ENCODE measurements at places on chromosomes 13 and 19.

DNA sequence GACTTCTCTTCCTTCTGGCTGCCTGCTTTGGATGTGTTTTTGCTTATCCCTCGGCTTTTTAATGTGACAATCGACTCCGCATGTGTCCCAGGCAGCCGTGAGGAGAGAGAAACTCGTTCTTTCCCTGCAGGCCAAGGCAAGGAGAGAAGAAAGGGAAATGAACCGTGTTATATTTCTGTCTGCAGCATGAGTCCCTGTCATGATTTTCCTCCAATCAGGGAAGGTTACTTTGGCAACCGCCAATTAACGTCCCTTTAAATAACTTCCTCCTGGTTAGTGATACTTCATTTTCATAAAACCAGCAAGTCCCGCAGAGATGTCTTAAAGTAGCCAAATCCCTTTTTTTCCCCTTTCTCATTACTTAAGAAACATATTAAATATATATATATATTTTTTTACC lies 42.6 kb downstream of the RFC3 start:
- no peaks in the 10 kb centered on the region for H3K4me1 ChIP-seq
- no peak overlapping the region for H3K27ac ChIP-seq
- H3K4me3 ChIP-seq: no peak overlapping the region
- peaks cover 10% of the 10 kb centered on the region for H3K36me3 ChIP-seq
- no peaks in the 10 kb centered on the region for H3K27me3 ChIP-seq
- no peak for DNase-seq

- H3K27ac ChIP-seq: no peak overlapping the region
- H3K4me1 ChIP-seq: peaks cover 22% of the 10 kb centered on the region
- peak; percentile 97 for DNase-seq
- H3K4me3 ChIP-seq: no peak overlapping the region
- no peaks in the 10 kb centered on the region for H3K27me3 ChIP-seq
Measured at GRCh38 chr19:17855280-17856152, 4.2 kb upstream of the RPL18A start.

- H3K27me3 ChIP-seq: no peaks in the 10 kb centered on the region
- H3K27ac ChIP-seq: no peak overlapping the region
- peaks cover 23% of the 10 kb centered on the region for H3K36me3 ChIP-seq
- no peak for DNase-seq
- H3K4me3 ChIP-seq: peak overlapping the region; percentile 48
Measured at GRCh38 chr13:52615812-52616211, 26.4 kb upstream of the HNRNPA1L2 start.

GRCh38 chr13:26964278-26965250 lies 204.0 kb upstream of the GPR12 start:
- H3K36me3 ChIP-seq: no peaks in the 10 kb centered on the region
- H3K4me1 ChIP-seq: no peaks in the 10 kb centered on the region
- DNase-seq: no peak
- peaks cover 3% of the 10 kb centered on the region for H3K27me3 ChIP-seq

DNA sequence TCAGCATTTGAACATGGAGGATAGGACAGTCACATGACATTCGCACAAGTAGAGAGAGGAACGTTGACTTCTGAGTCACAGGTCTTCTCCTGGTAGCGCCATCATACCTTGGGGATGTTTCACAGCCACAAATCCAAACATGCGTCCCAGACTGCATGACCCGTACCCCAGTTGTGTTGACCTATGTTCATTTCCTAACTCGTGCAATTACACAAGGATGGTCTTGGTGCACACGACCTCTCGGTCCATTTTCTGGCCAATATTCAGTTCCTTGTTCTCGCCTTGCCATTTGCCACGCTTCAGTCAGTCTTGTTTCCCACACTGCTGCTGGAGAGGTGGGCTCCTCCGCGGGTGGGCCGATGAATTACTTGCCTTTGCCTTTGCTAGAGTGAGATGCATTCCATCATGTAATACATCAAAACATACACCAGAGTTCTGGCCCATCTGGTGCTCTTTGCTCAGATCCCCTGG lies 87.3 kb downstream of the COL4A2 start:
- no peak overlapping the region for H3K27ac ChIP-seq
- no peak overlapping the region for H3K4me3 ChIP-seq
- no peaks in the 10 kb centered on the region for H3K4me1 ChIP-seq
- no peak for DNase-seq
- peaks cover 91% of the 10 kb centered on the region for H3K27me3 ChIP-seq
- no peaks in the 10 kb centered on the region for H3K36me3 ChIP-seq

All from activated T-cell treated with anti-CD3 and anti-CD28 coated beads, Interleukin-2, amount 50 U/mL, for 24 hours (primary cell).